ENCODE measurements at places on chromosomes 5 and 9.

- no peak for DNase-seq
These were observed 354.7 kb downstream of the NDUFS4 start for GRCh38 chr5:53915120-53915519.

DNA sequence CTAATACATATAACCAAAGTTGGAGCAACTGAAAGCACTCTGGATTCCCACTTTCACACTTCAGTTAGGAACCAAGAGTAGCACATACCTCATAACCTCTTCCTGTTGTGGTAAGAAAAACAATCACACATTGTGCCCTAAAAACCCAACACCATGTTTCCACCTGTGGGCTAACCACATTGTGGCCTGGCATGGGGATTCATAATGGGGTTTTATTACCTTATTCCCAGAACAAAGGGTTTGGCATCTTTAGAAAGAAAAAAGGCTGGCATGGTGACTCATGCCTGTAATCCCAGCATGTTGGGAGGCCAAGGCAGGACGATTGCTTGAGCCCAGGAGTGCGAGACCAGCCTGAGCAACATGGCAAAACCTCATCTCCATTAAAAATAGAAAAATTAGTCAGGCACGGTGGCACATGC, 60.6 kb downstream of the HSD17B3 start:
- DNase-seq = no peak

- DNase-seq = no peak
These were observed 169.4 kb downstream of the PAPPA start for GRCh38 chr9:116323012-116323411.

DNA sequence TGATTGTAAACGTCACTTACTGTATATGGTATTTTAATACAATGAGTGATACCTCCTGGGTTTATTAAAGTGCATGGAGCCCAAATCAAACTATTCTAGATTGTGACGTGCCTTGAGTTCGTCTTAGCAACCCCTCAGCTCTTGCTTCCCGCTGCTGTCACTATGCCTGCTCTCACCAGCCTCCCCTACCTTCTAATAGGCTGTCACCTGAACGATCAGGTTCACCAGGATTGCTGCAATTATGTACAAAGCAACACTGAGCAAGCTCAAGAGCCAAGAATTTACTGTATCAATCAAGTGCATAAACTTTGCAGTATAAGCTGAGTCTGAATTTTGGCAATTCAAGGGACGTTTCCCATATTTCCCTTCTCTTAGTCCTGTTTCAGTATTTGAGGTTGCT, 3.0 kb downstream of the LECT2 start:
- no peak for DNase-seq

GRCh38 chr5:59863777-59864176, 29.7 kb downstream of the PDE4D start:
- no peak for DNase-seq

GRCh38 chr5:124998520-124998919, 252.1 kb upstream of the ZNF608 start:
- DNase-seq = no peak

DNA sequence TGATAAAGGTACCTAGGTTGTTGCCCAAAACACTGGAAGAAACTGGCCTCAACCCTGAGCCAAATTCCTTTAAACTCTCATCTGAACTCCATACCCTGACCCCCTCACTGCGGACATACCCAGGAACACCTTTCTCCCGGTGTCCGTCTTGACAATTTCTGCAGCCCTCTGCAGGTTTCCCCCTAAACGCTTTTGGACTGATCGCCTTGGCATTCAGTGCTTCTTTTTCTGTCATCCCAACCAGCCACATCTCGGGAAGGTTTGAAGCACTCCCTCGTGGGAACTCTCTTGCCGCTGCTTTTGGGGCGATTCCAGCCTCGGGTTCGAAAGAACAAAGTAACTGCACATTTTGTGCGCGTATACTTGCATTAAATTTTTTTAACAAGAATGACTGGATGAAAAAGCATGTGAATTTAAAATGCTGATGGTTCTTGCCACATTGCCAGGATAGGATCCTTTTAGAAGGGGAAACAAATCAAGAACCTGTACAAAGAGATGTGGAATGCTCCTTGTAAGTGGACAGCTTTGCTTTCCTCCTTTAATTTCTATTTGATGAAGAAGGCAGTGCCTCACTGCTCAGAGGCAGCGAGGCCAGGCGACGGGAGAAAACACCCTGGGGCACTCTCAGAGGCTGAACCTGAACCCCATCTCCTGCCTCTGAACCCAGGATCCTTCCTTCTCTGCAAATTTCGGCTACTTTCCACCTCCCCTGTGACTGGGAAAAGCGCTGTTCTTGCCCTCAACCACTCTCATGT, 615 bp downstream of the PSMD5 start:
- no peak for DNase-seq

DNA sequence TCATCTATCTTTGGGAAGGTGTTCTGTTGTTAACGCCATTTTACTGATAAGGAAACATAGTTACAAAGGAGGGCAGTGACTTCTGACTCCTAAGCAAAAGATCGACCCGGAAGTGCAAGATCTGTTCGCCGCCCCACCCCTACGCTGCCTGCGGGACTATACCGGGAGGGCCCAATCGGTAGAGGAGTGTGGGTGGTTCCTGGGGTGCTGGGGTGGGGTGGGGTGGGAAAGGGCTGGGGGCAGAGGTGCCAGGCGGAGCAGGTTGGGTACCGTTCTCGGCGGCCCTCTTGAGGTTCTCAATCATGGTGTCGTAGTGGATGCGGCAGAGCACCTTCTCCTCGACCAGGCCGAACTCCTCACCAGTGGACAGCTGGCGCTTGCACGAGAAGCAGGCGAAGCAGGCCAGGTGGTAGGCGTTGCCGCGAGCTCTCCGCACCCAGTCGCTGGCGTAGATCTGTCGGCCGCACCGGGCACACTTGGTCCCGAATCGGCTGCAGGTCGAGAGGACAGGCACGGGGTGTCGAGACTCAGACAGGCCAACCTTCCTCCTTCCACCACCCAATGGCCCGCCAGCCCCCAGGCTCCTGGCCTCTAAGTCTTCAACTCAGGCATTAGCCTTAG, 11.8 kb downstream of the LHX6 start:
- DNase-seq = no peak

GRCh38 chr5:167797933-167798332, 493.5 kb upstream of the WWC1 start:
- no peak for DNase-seq

GRCh38 chr5:133910571-133910970, 57.9 kb downstream of the C5orf15 start:
- no peak for DNase-seq

- no peak for DNase-seq
These were observed 485.0 kb upstream of the EDIL3 start for GRCh38 chr5:84869675-84870074.

DNA sequence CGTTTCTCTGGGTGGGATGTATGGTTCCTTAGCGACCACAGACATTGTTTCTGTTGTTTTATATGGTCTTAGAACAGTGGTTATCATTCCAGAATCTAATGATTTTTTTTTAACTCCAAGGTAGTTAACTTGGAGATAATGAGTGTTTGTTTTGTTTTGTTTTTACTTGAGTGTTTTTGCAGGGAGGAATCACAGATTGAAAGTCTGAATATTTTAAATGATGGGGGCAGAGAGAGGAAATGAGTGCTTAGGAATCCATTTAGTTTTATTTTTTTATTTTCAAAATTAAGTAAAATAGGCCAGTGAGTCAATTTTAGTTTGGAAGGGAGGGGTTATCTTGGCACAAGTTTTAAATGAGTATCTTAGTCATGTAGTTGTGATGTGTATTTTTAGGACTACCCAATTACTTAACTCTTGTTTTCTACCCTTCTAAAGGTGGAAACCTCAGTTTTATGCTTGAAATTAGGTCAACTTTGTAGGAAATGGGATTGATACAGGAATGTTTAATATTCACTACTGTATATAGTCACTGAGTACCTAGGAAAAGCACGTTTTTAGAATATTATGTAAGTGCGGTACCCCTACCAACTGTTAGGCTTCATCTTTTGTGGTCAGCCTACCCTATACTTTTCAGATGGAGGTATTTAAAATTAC, 2.0 kb downstream of the UBE2R2 start:
- DNase-seq = no peak

- DNase-seq = no peak
These were observed 133.2 kb upstream of the NFIB start for GRCh38 chr9:14447103-14447502.

DNA sequence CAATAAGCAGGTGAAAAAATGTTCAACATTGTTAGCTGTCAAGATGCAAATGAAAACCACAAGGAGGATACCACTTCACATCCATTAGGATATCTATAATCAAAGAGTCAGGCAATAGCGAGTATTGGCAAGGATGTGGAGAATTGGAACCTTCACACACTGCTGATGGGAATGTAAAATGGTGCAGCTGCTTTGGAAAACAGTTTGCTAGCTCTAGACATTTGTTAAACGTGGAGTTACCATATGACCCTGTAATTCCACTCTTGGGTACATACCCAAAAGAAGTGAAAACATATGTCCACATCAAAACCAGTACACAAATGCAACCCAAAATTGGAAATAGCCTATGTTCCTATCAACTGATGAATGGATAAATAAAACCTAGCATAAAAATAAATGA, 37.4 kb downstream of the SCAMP1 start:
- no peak for DNase-seq

DNA sequence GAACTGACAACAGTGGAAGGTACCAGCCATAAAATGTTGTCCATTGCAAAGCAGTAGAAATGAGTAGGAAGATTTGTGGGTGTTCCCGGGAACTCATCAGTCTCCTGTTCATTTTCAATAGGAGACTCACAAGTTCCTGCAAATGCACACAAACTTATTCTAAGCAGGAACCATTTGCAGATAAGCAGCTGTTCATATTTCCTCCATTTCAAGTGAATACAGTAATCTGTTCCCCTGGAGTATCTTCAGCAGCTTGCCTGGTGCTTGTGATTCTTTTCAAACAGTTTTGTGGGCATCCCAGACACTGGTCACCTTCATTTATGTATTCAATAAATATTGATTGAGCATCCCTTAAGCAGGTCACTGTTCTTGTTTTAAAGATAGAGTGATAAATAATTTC, 1315.5 kb upstream of the C9orf72 start:
- DNase-seq = no peak

DNA sequence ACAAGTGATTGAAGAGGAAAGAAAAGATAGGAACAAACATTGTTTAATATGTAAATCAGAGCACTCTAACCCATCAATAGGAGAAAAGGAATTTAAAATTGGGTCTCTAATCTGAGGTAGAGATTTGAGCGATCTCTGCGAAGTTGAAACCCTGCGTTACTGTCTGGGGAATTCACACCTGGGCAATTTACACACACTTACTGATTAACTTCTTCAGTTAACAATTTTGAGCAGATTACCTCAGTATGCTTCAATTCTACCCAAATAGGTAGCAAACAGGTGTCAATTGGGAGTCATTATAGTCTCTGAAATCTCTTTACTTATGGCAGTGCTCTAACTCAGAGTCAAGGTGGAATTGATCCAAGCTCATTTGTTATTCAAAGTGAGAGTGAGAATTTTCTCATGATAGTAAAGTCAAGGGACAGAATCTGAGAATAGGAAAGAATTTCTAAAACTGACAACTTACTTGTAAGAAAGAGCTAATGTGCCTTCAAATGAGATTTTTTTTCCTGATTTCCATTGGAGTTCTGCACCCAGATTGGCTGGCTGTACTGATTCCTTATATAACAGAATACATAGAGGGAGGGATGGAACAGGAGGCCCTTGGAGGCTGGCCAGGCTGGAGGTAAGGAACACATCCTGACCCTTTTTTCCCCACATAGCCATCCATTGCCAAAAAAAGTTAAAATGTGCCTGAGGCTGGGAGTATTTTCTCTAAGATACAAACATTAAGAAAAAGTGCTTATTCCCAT, 27.1 kb upstream of the IFNA14 start:
- no peak for DNase-seq

DNA sequence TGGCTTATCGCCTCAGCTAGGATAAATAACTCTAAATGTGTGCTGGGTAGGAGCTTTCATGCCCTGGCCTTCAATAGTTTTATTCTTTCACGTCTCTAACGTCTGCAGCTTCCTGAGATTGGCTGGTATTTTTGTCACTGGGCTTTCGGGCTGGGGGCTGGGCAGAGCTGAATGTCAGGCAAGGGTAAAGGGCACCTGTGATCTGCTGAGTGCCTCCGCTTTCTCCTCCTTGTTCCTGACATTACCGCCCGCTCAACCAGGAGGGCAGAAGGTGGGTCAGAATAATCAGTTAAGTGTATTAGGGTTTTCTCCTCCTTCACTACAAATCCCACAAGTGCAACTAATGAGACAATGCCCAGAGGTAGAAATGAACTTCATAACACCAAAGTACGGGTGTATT, 216.6 kb downstream of the TSSK1B start:
- no peak for DNase-seq

- DNase-seq = no peak
These were observed 93.2 kb upstream of the ADAMTS2 start for GRCh38 chr5:179438461-179438860.

DNA sequence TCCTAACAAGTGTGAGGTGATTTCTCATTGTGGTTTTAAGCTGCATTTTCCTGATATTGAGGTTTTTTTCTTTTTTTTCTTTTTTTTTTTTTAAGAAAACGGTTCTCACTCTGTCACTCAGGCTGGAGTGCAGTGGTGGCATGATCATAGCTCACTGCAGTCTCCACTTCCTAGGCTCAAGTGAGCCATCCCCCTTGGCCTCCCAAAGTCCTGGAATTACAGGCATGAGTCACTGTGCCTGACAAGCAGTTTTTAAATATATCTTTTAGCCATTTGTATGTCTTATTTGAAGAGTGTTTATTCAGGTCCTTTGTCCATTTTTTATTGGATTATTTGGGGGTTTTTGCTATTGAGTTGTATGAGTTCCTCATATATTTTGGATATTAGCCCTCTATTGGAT, 53.8 kb downstream of the GCNT1 start:
- no peak for DNase-seq

DNA sequence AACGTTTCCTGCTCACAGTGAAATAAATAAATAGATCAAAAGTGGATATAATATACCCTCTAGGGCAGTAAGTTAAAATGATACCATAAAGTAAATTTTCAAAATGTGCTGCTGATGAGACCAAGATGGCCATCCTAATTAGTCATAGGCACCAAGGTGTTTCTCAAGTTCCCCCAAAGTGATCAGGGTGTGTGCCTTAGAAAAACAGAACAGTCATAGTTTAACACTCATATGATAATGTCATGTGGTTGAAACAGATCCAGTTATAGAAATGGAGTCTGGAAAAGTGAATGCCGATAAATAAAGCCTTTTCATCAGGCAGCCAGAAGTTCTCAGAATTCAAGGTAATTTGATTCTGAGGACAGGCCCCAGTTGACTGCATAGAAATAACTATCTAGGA, 161.5 kb upstream of the CDKN2B start:
- no peak for DNase-seq

- DNase-seq = no peak
These were observed 34.3 kb upstream of the ZNF782 start for GRCh38 chr9:96888591-96888990.
